AG08395 (cell line): ENCODE measurements at places on chromosomes 16 and 17.

- DNase-seq, result no peak
Observed at GRCh38 chr16:54620197-54620596, 310.5 kb upstream of the IRX5 start.

- DNase-seq, result no peak
Observed at GRCh38 chr17:34098699-34099098, 156.4 kb upstream of the CCL2 start.

DNA sequence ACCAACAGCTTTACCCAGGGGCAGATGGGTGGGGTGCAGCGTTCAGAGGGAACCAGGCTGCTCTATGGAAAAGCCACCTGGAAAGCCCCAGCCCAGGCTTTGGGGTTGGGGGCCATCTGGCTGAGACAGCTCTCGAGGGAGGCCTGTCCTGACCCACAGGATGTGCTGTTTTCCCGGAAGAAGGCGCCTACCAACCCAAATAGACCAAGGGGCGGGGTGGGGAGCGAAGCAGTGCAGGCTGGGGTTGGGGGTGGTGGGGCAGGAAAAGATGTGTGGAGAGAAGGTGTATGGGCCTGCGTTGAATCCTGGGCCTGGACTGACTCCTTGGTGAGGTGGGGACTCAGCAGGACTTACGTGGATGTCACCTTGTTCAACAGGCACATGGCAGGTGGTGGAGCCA lies 87.9 kb downstream of the N4BP1 start:
- no peak for DNase-seq

- peak; percentile 52 for DNase-seq
Observed at GRCh38 chr16:11107780-11108465, 148.1 kb downstream of the SOCS1 start.

DNA sequence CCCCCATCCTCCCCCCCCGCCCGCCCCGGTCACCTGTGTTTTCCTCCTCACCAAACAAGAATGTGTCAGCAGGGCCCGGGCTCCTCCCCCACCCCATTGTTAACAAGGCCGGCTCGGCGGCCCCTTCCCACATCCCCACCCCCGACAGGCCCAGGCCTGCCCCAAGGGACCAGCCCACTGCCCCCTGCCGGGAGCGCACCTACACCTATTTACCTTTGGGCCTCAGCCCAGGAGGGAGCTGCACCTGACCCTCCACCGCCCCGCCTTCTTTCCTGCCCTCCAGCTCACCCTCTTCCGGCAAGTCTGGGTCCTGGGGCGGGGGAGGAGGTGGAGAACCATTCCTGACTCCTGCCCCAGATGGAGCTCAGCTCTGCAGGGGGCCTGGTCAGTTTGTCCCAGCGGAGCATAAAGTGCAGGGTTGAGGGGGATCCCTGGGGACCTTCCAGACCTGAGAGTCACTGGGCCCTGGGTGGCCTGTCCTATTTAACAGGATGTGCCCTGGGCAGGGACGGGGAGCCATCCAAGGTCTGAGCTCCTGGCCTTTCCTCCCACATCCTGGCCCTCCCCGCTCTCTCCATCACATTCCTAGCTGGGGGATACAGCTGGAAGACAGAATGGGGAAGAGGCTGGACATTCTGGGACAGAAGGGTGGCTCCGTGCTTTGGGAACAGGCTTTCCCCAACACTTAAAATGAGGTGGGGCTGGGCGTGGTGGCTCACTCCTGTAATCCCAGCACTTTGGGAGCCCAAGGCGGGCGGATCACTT lies 8.3 kb downstream of the FOXJ1 start:
- no peak for DNase-seq

DNA sequence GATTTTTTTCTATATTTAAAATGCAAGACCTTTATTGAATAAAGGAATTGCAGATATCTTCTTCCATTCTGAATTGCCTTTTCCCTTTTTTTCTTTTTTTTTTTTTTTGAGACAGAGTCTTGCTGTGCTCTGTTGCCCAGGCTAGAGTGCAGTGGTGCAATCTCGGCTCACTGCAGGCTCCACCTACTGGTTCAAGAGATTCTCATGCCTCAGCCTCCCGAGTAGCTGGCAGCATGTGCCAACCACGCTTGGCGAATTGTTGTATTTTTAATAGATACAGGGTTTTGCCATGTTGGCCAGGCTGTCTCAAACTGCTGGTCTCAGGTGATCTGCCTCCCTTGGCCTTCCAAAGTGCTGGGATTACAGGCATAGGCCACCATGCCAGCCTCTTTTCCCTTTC lies 151.5 kb downstream of the CEP112 start:
- no peak for DNase-seq

DNA sequence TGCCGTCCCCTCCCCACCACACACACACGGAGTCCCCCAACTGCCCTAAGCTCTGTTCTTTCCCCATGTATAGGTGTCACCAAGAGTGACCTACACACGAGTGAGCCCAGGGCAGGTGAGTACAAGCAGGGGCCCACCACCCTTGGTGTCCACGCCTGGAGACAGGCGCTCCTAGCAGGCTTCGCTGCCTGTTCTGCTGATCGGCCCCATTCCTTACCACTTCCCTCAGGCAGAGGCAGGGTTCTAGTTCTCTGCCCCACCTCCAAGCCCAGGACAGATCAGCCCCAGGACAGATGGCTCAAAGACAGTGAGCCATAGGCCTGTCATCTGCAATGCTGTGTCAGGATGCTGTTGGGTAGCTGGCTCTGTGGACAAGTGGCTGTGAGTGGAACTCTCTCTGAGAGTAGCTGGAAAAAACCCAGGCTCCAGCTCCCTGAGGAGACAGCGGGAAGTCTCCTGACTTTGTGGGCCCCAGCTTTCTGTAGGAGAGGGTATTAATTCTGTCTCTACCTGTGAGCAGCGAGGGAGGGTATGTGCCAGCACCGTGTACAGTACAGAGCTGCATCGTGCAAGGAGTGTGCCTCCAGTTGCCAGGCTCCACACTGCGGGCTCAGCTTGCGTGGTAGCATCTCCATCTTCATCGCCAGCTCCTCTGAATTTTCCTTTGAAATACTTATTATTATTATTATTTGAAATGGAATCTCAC lies 897 bp downstream of the TP53I13 start:
- peak; percentile 60 for DNase-seq

GRCh38 chr17:15650741-15651582 lies 31.5 kb upstream of the FBXW10B start:
- DNase-seq, result no peak

GRCh38 chr17:43774304-43775250 lies 4.2 kb downstream of the DUSP3 start:
- DNase-seq, result no peak

GRCh38 chr17:81995463-81996231 lies 18.2 kb downstream of the ASPSCR1 start:
- no peak for DNase-seq

DNA sequence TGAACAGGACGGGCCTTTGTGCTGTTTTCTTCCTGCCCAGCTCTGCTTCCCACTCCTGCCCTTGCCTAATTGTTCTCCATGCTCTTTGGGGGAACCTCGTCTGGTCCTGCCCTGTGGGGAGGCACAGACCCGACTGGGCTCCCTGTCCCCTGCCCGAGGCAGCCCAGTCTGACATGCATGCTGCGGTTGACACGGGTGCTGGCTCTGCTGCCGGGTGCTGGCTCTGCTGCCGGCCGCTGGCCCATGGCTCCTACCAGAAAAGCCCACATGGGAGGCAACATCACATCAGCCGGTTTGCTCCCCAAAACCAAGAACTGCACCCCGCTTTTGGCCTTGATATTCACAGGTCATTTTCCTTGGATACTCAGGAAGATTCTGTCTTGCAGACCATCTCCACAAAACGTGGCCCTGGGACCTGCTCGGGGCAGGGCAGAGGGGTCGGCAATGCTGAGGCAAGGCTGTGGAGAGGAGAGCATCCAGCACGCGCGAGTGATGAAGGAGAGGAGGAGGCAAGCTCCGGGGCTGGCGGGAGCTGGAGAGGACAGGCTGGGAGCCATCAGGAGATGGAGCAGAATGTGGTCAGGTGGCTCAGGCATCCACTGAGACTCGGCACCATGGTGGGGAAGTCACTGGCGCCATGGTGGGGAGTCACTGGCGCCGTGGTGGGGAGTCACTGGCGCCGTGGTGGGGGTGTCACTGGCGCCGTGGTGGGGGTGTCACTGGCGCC lies 31.6 kb downstream of the RBFOX3 start:
- DNase-seq, result no peak

DNA sequence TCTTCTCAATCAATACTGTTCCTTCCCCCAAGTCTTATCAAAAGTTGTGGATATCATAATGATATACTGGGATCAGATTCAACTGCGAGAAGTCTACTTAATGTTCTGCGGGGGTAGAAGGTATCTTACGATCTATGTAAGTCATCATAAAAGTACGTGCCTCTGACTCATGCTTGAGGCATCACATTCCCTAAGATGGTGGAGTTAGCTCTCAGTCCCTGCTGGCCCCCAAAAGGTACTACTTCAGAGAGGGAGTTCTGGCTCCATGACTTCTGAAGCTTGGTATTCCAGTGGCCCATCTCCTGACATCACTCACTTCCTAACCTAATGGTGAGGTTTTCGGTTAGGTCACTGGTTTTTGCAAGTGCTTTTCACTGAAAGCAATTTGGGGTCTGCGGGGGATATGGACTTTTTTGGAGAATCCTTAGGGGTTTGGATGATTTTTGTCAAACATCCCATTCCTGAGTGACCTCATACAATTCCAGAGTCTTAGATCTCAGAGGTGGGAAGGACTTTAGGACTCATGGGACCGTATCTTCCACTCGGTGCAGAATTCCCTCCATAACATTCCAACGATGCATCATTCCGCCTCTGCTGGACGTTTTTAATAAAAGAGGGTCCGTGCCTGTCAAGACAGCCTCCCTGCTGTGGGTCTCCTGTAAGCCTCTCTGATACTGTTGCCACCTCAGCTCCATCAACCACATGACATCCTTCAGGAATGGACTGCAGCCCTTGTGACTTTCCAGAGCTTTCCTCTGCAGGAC lies 74.3 kb downstream of the DYNLRB2 start:
- peak; percentile 39 for DNase-seq

- DNase-seq, result peak; percentile 34
Observed at GRCh38 chr17:65064452-65065019, 8.0 kb upstream of the GNA13 start.

DNA sequence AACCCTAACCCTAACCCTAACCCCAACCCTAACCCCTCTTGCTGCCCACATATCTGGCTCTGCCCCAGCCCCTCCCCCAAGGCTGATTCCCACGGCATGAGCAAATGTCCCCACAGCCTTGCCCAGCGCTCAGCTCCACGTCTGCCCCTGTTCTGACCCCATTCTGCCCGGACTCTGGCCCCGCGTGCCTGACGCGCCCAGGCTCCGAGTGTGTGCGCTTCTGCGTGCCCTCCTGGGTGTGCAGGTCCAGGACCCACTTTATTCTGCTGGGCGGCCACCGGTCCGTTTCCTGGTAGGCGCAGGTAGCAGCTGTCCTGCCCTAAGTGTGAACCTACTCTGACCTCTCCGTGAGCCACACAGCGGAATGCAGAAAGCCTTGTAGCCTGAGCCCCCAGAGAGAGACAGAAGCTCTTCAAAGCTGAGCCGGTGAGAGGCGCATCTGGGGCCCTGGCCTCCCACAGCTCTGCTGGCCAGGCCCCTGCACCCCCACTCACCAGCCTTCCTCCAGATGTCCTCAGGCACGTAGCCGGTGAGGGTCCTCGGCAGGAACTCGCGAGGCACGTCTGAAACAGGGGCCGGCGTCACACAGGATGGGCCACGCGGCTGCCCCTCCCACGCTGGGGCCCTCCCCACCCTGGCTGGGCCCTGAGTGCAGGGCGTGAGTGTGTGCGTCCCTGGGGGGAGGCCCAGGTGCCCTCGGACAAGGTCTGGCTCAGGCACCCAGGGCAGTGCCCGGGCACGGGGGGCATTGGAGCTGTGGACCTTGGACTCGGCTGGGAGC lies 14.0 kb upstream of the PABPN1L start:
- DNase-seq, result no peak

DNA sequence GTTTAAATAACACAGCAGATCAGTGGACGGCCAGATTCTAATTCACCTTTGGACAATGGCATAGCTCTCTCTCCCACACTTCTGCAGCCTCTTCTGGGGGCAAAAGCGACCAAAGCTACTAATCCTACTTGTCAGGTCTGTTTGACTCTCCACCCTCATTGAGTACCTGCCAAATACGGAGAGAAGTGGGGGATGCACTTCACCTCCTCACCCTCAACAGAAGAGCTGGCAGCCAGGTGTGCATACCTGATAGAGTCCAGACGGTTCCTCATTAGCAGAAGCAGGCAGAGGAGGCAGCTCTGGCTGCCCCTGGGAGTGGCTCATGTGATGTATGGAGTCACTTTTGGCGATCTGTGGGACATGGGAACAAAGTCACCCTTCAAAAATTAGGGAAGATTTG lies 4.9 kb downstream of the DNAH3 start:
- DNase-seq, result no peak

GRCh38 chr17:71765437-71765836 lies 355.4 kb upstream of the SOX9 start:
- no peak for DNase-seq

DNA sequence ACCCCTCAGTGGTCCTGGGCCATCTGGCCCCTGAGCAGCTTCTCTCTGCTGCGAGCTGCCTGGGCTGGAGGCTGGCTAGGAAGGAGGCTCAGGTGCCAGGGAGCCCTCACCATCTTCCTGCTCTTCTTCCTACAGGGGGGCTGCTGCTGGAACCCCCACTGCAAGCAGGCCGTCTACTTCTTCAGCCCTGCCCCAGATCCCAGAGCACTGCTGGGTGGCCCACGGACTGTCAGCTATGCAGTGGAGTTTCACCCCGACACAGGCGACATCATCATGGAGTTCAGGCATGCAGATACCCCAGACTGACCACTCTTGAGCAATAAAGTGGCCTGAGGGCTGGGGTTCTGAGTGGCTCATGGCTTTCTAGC lies 46.1 kb downstream of the PRMT7 start:
- no peak for DNase-seq

- DNase-seq, result no peak
Observed at GRCh38 chr16:27232061-27232900, 29.0 kb downstream of the KDM8 start.

- DNase-seq, result no peak
Observed at GRCh38 chr16:1073262-1073558, 663 bp downstream of the SSTR5 start.

DNA sequence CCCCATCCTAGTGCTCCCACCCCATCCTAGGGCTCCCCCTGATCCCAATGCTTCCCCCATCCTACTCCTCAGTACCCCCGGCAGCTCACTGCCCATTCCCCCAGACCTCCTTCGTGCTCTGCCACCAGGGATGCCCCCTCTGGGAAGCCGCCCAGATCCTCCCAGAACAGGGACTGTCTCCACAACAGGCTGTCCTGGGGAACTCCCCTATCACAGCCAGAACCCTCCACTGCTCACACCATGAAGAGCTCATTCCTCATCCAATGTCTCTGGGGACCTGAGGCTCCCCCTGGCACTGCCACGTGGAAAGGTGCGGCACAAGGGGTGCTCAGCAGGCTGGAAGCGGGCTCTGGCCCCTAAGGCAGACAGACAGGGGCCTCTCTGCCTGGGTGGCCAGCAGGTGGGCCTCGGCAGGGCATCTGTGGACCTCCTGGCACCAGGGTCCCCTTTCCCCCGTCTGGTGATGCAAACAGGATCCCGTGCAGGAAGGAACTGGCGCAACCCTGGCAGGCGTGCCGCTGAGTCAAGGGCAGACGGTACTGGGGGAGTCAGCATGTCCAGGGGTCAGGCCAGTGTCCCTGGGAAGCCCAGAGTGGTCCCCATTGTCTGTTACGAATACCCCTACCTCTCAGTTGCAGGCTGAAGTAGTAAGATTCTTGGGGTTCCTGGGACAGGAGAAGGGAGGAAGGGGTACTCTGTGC lies 14.8 kb upstream of the PVALEF start:
- DNase-seq, result no peak
